Smooth muscle cell of the brain vasculature (primary cell): ENCODE measurements at places on chromosomes 5 and 9.

GRCh38 chr5:22835686-22836085 is 17.5 kb downstream of the CDH12 start:
- DNase-seq: no peak

DNA sequence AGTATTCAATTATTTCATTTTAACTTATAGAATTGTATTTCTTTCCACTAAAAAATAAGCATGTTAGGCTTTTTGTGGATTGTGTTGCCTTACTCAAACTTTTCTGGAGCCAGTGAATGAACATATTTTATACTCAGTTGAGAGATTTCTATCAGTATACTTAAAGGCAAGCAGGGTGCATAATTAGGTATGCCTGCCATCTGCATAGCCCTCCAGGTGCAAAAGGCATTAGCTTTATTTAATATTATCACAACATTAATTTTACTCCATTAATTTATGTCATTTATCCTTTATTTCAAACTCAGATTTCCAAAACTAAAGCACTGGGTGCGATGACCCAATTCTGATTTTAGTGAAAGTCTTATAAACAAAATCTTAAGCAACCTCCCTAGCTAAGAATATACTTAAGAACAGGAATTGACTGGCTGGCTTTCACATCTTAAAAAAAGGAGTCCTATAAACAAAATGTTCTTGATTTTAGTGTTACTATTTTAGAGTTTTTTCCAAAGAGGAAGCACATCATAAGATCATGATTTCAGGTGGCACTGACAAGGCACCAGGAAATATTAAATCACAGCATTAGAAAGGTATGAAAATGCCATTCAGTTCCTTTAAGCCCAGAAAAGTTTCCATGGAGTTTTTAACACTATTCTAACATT is 178.4 kb downstream of the MPDZ start:
- no peak for DNase-seq

- DNase-seq: no peak
Measured at GRCh38 chr5:82676661-82677060, 398.5 kb upstream of the RPS23 start.

DNA sequence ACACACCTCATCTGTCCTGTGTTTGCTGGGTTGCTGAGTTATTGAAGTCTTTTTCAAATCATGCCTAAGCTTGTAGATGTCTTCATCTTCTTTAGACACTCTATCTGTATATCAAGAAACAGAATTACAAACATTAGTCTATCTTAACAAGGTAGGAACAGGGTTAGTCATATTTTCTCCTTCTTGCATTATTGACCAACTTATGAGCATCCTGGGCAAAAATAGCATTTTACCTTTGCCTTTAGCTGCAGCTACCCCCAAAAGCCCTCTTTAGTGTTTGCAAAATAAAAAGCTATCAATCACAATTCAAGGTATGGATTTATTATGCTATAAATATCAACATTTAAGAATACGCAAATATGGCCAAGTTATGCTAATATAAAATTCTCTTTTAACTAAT is 3.4 kb downstream of the PLK2 start:
- DNase-seq: no peak

GRCh38 chr5:64144425-64145215 is 21.0 kb upstream of the RNF180 start:
- no peak for DNase-seq

DNA sequence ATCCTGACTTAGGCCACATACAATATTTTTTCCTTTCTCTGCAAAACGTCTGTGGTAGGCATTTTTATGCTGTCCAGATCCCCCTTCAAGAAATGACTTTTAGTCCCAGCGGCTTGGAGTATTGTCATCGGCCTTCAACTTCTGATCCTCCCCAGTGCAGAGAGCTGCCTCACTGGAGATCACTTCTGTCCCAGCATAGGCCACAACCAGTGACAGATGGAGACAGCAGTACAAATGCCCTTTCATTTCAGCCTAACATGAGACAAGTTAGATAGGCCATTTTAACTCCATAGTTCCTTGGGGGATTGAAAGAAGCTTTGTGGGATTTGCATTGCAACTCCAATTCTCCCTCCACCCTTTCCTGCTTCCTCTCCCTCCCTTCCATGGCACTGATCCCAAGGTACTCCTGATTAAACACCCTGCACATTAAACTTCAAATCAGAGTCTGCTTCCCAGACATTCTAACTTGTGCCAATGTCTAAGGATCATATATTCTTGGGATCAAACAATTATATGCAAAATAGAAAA is 3.2 kb upstream of the MAMDC2 start:
- no peak for DNase-seq
